Activated CD4-positive, alpha-beta T cell treated with anti-CD3 and anti-CD28 coated beads, Interleukin-2, amount 50 U/mL, for 4 hours (primary cell): ENCODE measurements at places on chromosomes 13 and 19.

- DNase-seq, result no peak
These were observed 6.4 kb upstream of the TBXA2R start for GRCh38 chr19:3612901-3613741.

- no peak for DNase-seq
These were observed 25.1 kb downstream of the TMEM161A start for GRCh38 chr19:19113040-19113626.

DNA sequence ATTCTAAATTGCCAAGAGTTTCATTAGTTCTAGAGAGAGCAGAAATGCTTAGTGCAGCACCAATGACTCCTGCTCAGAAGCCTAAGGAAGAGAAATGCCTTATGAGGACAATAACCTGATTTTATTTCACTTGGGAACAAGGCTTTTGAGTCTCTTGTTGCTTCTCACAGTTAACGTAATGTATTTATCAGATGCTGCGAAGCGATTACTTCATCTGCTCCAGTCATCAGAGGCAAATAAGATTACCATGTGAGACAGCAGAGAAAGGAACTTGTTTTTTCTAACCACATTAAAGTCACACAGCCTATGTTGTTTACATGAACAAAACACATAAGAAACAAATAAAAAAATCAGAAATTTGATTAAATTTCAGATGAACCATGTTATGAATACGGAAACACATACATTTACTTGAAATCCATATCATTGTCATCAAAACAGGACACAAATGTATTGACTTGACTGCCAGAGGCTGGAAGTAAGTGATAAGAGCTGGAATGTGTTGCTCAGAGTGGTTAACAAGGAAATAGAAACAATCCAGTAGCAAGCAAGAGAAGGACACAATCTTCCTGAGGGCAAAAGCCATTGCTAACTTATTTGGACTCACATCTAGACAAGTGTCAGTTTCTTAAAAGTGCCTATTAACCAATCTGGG is 147.3 kb downstream of the LHFPL6 start:
- no peak for DNase-seq

DNA sequence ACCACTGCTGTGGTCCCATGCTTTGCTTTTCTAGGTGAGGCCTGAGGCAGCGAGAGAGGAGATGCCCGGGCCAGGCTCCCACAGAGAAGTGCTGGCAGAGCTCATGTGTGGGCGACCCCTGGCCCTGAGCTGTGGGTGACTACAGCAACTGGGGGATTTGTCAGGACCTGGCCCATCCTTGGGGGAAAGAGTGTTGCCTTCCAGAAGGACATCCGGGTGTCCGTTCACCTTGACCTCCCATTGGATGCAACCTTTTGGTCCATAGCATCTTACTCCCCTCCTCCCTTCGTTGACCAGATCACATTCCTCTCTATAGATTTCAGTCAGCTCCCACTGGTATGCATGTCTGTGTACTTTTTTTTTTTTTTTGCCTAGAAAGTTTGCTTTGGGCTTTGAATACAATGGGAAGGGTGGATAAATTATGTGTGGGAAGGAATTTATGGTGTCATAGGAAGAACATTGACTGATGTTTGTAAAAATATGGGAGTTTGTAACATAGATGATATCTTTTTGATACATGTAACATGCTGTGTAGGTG is 84.2 kb upstream of the RNF113B start:
- DNase-seq, result no peak

- DNase-seq, result no peak
These were observed 10.3 kb upstream of the CACNG7 start for GRCh38 chr19:53898636-53899341.

DNA sequence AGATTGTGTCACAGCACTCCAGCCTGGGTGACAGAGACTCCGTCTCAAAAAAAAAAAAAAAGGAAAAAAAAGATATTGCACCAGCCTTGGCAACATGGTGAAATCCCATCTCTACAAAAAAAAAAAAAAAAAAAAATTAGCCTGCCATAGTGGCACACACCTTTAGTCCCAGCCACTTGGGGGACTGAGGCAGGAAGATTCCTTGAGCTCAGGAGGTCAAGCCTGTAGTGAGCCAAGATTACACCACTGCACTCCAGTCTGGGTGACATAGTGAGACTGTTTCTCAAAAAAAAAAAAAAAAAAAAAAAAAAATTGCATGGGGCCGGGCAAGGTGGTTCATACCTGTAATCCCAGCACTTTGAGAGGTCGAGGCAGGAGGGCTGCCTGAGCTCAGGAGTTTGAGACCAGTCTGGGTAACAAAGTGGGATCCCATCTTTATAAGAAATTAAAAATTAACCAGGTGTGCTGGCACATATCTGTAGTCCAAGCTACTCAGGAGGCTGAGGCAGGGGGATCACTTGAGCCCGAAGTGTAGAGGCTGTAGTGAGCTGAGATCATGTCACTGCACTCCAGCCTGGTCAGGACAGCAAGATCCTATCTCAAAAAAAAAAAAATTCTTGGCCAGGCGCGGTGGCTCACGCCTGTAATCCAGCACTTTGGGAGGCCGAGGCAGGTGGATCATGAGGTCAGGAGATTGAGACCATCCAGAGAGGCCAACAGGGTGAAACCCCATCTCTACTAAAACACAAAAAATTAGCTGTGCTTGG is 7.1 kb upstream of the HDGFL2 start:
- DNase-seq, result no peak

DNA sequence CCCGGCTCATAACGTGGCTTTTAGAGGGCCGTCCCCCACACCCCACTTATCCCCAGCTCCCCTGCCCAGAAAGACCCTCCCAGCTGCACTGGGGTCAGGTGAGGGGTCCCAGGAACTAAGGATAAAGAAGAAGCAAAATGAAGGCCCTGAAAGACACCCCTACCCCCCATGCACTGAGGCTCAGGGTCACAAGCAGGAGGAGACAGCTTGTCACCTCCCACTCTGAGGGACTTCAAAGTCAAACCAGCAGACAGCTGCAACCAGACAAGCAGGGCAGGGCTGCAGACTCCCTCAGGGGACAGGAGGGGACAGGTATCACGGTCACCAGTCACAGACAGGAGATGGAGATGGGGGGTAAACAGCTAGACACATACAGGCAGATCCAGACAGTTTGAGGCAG is 6.1 kb upstream of the NANOS3 start:
- DNase-seq, result no peak

DNA sequence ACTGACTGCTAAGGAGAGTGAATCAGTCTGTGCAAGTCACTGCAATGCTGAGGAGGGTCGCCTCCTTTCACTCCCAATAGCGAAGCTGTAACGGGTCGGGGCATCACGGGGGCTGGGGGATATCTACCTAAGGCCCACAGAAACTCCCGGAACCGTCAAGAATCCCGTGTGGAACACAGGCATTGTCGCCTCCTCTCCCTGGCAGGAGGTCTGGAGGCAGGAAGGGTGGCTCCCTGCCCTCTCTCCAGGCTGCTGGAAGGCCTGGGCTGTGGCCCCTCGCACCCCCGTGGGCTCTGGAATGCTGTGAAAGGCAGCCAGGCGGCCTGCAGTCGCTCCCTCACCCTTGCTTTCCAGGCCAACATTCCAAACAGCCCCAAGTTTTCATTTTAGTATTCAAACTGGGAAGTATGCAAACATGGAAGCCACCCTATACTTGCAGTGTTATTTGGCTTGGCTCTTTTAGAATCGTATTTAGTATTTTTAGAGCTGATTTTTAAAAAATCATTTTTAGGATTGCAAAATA is 109.4 kb downstream of the CRYL1 start:
- DNase-seq, result no peak

DNA sequence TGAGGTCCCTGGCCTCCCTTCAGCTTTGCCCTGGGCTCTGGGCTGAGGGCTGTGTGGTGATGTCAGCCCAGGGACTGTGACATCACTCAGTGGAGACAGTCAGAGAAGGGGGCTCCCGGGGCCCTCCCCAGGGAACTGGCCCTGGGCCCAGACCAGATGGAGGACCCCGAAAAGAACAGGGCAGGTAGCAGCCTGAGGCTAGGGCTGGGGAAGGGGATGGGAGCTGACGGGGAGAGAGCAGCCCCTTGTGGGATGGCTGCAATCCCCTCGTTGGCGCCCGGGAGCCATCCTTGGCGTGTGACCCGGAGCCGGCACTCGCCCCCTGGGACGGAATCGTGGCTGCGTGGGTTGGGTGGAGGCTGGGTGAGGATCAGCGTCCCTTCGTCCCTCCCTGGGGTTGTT is 13.6 kb downstream of the CSNK1G2 start:
- DNase-seq, result no peak

- DNase-seq, result no peak
These were observed 34.3 kb upstream of the DGKH start for GRCh38 chr13:42014119-42014518.

DNA sequence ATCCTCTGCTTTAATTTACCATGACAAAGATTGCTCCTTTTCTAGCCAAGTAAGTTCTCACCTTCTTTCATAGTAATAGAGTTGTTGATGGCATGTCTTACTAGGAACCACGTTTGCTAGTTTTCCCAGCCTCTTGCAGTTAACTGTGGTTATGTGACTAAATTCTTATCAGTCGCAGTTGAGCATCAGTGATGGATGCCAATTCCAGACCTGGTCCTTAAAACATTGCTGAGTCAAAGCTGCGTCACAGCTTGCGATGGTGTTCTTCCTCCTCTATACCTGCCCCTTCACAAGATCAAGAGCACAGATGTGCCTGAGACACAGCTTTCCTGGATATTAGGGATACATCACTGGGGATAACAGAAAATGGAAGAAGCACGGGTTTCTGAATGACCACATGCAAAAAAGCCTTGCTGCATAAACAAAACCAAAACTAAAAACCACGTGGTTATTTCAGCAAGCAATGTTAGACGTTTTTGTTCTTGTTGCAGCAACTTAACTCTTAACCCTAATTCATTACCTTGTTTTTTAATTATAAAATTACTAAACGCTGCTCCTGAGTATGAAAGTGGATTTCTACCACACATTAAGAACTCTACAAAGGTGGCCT is 97.6 kb upstream of the DACH1 start:
- DNase-seq, result no peak

GRCh38 chr19:41866284-41866683 is 6.2 kb downstream of the RPS19 start:
- DNase-seq, result no peak

- DNase-seq, result no peak
These were observed 512 bp downstream of the MED4 start for GRCh38 chr13:48094404-48094780.

DNA sequence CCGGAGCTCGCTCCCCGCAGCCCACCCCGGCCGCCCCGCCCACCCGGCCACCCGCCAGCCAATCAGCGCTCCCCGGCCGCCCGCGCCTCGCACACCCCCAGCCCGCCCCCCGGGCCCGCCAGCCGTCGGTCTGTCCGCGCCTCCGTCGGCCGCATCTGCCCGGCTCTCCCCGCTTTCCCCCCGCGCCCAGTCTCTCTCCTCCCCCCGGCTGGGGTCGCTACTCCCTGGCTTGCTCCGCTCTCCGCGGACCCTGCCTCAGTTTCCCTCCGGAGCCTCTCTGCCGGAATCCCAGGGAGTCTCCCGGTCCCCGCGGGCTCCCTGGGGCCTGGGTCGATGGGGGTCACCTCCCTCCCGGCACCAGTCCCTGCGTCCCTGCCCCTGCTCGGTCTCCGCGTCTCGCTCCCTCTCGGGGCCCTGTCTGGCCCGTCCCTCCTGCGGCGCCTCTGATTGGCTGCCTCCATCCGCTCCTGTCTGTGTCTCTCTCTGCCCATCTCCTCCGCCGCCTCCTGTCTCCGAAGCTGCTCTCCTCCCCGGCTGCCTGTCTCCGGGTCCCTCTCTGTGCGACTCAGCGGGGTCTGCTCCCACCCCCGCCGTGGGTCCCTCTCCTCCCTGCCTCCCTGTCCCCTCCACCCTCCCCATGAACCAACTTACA is 484 bp downstream of the IL11 start:
- DNase-seq, result no peak
